Activated naive CD4-positive, alpha-beta T cell treated with anti-CD3 and anti-CD28 coated beads, Interleukin-2, amount 10 ng/mL, durations not matched to agents 7 days and 5 days (primary cell): ENCODE measurements at places on chromosomes 12 and 14.

GRCh38 chr14:56733396-56733795 lies 76.9 kb downstream of the OTX2 start:
- DNase-seq = no peak

- DNase-seq = no peak
Measured at GRCh38 chr12:80058586-80058985, 40.8 kb upstream of the OTOGL start.

- no peak for DNase-seq
Measured at GRCh38 chr12:50720085-50720484, 43.8 kb upstream of the ATF1 start.

GRCh38 chr12:12979731-12980259 lies 20.3 kb downstream of the HEBP1 start:
- DNase-seq = no peak

DNA sequence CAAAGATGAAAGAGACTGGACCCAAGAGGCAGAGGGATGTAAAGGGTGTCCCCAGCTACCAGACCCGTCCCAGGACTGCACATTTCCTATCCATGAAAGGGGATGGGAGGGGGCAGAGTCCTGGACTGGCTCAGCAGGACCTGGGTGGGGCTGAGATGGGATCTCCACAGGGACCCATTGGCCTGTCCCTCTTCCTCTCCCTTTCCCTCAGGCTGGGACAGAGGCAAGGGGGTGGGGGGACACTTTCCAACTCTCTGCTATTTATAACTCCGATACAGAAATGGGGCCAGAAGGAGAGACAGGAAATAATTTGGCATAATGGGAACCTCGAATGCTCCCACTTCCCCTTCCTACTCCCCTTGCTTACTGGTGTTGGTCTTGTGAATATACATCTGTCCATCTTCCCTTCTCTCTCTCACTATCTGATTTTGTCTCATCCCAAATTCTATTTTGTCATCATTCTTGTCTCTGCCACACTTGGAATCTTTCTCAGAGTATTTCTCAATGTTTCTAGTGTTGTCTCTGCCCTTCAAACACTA lies 1.1 kb upstream of the ITGA7 start:
- DNase-seq = no peak

- no peak for DNase-seq
Measured at GRCh38 chr12:124680863-124681778, 113.7 kb upstream of the NCOR2 start.
